ENCODE measurements at places on chromosomes 16 and 17.

GRCh38 chr17:27888945-27889344 lies 4.2 kb downstream of the LYRM9 start:
- DNase-seq, result no peak

- DNase-seq, result no peak
Measured at GRCh38 chr17:70771804-70772386, 602.6 kb downstream of the KCNJ2 start.

GRCh38 chr17:78517421-78517820 lies 59.8 kb downstream of the DNAH17 start:
- no peak for DNase-seq

DNA sequence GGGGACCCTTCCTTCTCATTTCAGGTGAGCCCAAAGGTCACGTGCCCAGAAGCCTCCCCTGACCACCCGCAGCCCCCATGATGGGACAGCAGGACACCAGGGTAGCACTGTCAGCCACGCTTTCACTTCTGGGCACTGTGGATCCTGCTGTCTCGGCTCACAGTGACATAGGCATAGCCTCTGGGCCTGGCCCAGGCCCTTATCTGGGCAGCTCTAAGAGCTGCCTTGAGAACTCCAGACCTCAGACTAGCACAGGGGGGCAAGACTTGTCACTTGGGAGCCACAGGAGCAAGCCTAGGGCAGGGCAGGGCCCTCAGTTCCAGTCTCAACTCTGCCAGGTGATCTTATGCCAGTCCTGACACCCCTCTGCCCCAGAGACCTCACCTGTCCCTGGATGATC lies 4.7 kb downstream of the NATD1 start:
- no peak for DNase-seq

DNA sequence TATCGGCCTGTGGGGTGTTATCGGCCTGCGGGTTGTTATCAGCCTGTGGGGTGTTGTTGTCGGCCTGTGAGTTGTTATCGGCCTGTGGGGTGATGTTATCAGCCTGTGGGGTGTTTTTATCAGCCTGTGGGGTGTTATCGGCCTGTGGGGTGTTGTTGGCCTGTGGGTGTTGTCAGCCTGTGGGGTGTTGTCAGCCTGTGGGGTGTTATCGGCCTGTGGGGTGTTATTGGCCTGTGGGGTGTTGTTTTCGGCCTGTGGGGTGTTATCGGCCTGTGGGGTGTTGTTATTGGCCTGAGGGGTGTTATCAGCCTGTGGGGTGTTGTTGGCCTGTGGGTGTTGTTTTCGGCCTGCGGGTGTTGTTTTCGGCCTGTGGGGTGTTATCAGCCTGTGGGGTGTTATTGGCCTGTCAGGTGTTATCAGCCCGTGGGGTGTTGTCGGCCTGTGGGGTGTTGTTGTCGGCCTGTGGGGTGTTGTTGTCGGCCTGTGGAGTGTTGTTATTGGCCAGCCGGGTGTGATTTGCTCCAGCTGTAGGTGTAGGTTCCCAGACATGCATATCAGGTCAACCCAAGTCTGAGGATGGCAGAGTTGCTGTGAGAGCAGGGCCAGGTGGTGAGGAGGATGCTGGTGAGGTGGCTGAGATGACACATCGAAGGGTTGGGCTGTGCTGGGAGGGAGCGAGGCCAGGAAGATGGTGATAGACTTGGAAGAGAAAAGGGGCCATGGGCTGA lies 7.1 kb downstream of the TRARG1 start:
- no peak for DNase-seq

GRCh38 chr17:63842173-63842539 lies 329 bp downstream of the SMARCD2 start:
- no peak for DNase-seq

DNA sequence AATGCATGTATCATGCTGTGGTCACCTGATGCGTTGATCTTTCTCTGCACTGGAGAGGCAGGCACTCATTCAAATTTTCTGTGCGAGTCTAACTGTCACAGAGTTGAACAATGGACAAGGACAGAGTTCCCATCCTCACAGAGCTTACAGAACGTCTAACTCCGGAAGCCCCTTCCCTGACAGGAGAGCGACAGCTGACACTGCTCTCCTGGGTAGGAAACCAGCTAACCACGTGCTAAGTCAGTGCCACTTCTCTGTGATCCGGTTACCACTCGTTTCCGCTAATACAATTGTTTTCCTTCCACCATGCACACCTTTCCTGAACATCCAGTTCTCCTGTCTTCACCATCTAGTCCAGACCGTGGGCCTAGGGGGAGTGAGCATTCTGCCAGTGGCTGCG lies 11.3 kb downstream of the KLHDC4 start:
- DNase-seq, result no peak

DNA sequence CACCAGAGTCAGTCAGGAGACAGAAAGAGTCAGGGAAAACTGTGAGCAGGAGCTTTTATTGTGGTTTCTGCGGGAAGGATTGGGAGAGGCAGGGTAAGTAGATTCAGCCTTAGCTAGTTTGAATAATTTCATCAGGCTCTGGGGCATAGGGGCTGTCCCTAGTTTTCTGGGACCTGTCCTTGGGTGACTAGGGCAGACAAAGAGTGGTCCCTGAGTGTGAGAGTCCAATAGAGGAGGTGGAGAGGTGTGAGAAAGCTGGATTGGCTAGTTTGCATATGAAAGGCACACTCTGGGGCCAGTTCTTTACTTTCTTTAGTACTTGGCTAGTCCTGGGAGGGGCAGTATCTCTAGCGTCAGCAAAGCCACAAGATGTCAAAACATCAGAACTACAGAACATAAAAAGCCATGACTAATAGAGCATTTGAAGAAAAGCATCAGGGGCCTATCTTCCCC lies 255.6 kb downstream of the HS3ST3A1 start:
- DNase-seq, result no peak

DNA sequence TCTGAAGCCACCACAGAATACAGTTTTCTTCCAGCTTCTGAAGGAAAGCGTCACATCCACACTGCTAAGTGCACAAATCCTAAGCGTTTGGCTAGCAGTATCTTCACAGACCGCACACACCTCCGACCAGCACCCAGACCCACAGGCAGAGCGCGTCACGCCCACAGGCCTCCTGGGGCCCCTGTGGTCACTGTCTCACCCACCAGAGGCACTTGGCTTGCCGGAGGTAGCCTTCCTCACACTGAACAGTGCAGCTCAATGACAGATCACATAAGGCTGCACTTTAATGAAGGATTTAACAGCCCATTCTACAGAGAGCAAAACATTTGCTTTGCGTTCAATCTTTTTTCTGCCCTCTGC lies 21.2 kb downstream of the SPHK1 start:
- no peak for DNase-seq

DNA sequence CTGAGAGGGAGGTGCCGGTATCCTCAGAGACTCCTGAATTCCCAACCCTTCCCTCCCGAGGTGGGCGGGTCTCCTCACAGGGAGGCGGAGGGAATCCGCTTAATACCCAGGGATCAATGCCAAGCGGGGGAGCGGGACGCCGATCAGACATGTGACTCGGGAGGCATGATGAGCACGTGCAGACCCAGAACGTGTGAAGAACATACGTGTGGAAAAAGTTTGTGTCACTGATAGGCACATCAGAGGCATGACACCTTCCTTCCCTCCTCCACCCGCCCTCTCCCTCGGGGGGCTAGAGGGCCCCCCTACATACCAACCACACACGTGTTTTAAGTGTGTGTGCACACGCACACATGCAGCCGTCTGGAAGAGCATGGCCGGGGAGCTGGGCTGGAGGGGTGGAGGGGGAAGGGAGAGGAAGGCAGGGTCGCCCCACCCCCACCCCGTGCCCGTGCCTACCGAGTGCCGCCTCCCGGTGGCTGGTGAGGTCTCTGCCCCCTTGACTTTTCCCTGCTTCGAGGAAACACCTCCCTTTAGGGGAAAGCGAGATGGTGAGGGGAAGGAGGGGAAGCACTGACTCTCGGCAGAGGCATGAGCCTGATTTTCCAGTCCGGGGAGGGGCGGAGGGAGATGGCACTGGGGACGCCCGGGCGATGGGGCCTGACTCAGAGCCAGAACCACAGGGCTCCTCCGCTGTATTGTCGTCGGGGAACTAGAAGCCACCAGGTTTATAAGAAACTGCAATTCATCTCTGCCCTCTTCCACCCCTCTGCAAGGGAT lies 12.1 kb upstream of the TBX21 start:
- peak; percentile 83 for DNase-seq

All from stimulated activated CD8-positive, alpha-beta memory T cell treated with anti-CD3 and anti-CD28 coated beads, Interleukin-12 subunit alpha, Interleukin-12 subunit beta, amount 100 ng/mL, for 1 hour (primary cell).